ENCODE measurements at places on chromosomes 7 and 10. TPM values are rescaled to one million over a fixed set of nuclear protein-coding genes. Genes with fewer than 3 reads are reported as not detected.

DNA sequence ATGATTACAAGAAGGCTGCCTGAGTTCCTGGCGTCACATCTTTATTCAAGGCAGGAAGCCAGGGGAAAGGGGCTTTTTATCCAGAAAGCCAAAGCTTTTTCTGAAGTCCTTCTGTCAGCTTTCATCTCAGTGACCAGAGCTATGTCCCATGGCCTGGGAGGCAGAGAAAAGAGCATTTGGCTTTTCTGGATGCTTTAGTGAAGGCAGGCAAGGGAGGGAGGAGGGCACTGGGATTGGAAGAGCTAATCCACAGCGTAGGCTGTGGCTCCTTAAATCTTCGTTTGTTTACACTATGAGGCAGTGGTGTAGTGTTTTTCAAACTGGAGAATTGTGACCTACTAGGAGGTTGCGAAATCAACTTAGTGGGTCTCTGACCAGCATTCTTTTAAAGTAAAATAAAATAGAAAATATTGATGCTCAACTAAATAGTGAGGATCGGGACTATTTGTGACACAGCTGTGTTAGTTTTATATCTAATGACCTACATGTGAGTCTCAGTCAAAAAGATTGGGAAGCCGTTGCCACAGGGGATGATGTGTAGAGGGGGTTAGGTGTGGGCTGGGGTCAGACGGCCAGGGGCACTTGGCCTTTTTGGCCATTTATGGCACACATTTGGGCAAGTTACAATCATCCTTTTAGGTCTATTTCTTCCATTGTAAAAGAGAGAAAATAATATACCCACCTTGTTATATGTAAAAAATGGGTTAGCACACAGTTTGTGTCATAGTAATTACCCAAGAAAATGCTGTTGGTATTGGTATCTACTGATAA, 14.1 kb downstream of the CRYGN start:
- DNase-seq, result no peak

NPSR1 gene
- 0.14 TPM for polyA plus RNA-seq

- DNase-seq, result no peak
Measured at GRCh38 chr10:76329891-76330575, 898.6 kb downstream of the LRMDA start.

- no peak for DNase-seq
Measured at GRCh38 chr10:96995851-96996250, 163.8 kb downstream of the LCOR start.

DNA sequence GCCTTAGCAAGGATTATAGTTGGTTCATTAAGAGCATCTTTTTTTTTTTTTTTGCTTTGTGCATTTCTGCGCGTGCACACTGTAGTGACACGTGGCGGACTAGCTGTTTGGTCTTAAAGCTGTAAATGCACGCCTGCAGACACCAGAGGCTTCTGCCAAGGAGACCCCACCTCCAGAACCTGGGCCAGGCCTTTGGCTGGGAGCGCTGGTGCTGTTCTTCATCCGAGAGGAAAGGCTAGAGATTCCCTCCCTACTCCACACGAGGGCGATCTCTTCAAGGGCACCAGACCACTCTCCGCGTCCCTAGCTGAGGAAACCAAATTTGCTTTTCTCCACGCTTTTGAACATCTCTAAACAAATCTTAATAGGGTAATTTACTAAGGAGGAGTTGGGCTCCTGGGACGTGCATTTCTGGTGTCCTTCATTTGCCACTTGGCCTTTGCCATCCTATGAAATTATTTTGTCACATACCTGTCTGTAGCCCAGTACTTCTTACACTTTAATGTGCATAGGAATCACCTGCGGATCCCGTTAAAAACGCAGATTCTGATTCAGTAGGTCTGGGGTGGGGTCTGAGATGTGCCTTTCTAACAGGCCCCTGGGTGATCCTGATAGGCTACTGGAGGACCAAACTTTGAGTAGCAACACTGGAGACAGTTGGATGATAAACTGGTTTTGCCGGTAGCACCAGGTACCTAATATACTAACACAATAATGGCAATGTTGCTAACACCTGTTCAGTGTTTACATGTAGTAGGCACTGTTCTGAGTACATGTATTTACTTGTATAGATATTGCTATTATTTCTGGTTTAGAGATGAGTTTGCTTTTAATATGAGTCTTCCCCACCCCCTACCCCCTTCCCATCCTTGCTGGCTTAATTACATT, 1.3 kb upstream of the SLC26A5 start:
- DNase-seq, result peak; percentile 5

DNA sequence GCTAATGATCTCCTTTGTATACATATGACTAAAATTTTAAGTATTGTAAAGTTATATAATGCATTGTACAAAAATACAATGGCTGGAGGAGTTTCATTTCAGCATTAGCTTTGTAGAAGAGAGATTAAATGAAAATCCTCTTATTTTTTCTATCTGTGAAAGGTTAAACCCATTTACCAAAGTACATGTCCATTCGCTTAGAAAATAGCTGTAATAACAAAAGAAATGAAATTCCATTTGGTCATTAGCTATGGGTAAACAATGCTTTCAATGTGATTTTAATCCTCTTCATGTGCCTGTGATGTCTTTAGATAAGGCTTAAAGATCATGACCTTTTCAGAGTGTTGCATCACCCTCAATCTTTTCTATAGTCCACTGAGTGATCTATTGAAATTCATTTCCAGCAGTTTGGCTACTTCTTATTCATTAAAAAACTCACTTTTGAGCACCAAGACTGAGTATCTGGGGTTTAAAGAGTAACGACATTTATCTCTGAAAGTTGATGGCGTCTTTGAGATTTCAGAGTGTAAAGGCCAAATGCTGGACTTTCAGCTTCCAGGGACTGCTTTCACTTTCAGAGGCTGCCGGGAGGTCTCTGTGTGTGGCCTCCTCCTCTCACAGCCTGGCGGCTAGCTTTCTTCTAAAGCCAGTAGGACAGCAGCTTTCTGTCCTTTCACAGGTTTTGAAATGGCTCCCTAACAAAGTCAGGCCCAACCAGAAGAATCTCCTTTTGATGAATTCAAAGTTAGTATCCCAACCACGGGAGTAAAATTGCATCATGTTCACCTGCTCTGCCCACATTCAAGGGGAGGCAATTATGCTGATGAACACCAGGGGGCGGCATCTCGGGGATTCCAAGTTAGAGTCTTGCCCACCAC, 701.4 kb upstream of the COBL start:
- DNase-seq, result no peak

- no peak for DNase-seq
Measured at GRCh38 chr10:86849181-86849894, 92.9 kb downstream of the BMPR1A start.

DNA sequence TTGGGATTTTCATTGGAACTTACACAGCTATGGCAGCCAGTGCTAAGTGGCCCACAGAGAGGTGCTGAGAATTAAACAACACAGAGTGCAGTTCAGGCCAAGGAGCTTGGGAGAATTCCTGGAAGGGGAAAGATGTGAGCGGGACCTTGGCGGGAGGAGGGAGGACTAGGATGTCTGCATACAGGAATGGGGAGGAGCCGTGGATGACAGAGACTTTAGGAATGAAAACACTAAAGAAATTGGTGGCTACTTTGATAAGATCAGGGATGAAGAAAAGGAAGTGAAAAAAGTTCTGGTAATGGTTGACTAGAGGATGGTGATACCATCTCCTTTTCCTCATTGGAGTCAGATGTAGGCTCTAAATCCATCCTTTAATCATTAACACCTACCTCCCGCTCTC, 234.2 kb upstream of the FZD8 start:
- no peak for DNase-seq

GRCh38 chr7:53900856-53901528, 641.2 kb upstream of the VSTM2A start:
- no peak for DNase-seq

DNA sequence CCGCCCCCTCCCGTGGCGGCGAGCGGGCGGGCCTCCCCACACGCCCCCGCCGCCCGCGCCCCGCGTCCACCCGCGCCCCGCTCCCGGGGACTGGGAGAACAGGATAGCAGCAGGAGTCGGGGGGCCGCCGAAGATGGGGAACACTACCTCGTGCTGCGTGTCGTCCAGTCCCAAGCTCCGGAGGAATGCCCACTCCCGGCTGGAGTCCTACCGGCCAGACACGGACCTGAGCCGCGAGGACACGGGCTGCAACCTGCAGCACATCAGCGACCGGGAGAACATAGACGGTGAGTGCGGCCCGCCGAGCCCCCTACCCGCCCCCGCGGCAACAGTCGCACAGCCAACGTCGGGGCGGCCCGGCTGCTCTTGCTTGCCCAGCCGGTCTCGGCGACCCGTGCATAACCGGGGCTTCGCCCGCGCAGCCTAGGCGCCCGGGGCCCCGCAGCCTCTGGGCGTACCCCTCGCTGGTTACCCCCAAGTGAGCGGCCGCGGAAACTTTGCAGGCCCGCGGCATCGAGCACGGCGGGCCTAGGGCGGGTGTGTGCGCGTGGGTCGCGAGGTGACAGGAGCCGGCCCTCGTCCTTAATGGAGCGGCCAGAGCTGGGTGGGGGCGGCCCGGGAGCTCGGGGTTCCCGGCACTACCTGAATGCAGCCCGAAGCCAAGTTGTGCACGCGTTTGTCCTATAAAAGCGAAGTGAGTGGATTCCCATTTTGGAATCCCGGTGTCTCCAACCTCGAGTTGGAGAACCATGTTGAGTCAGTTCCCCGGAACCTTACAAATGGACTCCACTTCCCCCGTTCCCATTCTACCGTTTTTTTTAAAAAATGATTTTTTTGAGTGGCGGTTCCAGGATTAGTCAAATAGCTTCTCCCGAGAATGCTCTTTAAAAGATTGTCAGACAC, 863 bp downstream of the CCNY start:
- DNase-seq, result peak; percentile 31

All from hindlimb muscle (tissue), 1 donor.